ENCODE measurements at places on chromosomes 3 and 15.

DNA sequence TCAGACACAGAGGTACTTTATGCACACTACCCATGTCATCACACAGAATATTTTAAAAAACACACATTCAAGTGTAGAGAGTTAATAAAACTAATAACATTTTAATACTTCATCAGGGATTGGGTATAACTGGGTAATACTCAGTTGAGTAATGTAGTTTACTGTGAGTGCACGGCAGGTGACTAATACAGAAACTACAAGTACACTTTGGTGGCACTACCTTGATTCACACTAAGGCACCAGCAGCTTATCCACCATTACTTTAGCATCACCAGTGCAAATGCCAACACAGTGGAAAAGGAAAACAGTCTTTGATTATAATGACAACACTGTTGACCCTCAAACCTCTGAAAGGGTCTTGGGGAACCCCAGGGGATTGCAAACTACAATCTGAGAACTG is 33.6 kb downstream of the ZNF280D start:
- no peak for DNase-seq

GRCh38 chr3:18988614-18989229 is 159.6 kb upstream of the KCNH8 start:
- DNase-seq: peak; percentile 80

- no peak for DNase-seq
Observed at GRCh38 chr3:35654476-35654875, 15.2 kb downstream of the ARPP21 start.

GRCh38 chr3:45409921-45410320 is 21.5 kb downstream of the LARS2 start:
- DNase-seq: no peak

DNA sequence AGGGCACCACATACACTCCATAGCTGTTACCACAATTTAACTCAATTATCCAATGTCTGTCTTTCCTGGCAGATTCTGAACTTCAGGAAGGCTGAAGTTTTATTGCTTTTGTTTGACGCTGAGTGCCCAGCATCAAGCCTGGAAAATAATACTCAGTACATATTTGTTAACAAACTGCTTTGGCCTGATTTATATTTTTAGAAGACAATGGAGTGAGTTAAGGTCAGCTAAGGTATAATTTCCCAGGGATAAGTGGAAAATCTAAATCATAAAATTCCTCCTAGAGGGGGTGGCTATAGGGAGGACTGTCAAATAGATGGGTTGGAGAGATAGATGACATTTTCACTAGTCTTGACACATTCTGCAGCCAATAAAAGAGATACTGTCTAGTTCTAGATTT is 659.4 kb upstream of the ADAMTS9 start:
- no peak for DNase-seq

- peak; percentile 4 for DNase-seq
Observed at GRCh38 chr15:79283252-79284048, 928 bp downstream of the ANKRD34C start.

DNA sequence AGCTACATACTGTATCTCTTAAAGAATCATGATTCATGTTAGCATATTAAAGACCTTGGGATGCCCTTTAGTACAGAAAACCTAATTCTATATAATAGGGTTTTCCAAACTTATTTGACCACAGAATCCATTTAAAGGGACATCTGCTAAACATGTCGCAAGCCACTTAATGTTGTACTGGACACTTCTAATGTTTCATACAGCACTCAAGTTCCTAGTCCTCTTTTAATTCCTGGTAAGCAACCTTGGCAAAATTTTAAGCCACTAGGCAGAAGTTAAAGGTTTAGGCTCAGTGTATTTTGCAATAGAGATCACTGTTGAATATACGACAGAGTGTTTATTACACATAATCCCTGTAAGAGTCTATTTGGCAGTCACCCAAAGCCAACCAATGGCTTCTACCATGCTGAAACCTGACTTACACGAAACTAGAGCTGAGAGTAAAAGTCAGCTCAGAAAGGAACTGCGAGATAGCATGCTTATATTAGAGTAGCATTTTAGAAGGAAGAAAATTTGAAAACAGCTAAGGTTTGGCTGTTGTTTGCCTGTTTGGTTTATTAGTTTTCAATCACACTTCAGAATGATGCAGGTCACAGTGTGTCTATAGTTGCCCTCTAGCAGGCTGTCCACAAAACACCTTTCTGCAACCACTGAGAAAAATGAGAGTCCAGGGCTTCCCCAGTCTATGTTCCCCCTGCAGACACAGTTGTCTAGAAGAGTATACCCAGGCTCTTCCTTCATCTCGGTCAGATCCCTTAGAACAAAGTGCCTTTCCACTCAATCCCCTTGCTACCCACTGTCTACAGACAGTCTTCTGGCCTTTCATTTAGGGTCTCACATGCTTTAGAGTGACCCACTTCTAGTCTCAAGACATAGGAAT is 104.4 kb downstream of the FMN1 start:
- DNase-seq: no peak

DNA sequence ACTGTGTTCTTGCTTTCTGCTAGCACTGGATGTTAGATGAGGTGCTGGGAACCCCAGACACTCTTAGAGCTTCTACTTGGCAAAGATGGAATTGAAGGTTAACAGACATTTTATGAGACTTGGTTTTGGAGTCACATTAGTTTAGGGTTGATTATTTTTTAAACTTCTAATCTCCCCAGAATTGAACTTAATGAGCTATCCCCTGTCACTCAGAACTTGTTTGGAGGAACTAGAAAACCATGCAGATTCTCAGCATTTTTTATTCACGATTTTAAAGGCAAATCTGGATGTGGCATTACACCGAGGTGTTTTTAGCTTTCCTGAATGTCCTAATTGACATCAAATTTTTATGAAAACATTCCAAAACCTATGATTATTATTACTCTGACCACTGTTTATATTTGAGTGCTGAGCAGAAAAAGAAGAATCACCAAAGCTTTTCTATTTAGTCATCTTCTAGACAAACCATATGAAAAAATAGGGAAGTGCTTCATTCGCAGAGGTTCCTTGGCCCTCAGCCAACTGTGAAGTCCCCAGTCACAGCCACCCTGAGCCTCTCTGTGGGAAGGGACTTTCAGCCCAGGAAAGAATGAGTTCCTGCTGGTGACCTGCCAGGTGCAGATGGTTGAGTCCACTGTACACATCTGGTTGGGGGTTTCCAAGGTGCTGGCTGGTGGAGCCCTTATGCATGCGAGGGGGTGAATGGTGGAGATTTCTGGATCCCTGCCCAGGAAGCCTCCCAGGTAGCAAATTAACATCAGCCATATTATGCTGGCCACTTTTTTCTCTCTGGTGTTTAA is 196.0 kb upstream of the TOPAZ1 start:
- no peak for DNase-seq

GRCh38 chr15:41490355-41490754 is 3.3 kb upstream of the ITPKA start:
- no peak for DNase-seq

- DNase-seq: no peak
Observed at GRCh38 chr15:81183439-81183775, 13.3 kb upstream of the IL16 start.

DNA sequence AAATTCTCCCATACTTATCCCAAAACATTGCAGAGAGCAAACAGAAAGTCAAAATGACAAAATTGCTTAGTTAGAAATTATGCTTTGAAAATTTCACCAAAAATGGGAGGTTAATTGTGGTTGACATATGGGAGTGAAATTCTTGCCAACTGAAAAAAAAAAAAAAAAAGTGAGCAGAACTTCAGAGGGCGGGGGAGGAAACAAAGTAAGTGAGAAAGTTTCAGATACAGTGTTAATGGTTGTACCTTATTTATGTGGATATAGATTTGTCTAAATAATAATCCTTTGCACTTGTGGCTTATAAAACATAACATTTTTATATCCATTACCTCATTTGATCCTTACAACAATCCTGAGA is 91.5 kb upstream of the RAP2B start:
- no peak for DNase-seq

- DNase-seq: no peak
Observed at GRCh38 chr15:31379577-31379976, 52.9 kb downstream of the KLF13 start.

DNA sequence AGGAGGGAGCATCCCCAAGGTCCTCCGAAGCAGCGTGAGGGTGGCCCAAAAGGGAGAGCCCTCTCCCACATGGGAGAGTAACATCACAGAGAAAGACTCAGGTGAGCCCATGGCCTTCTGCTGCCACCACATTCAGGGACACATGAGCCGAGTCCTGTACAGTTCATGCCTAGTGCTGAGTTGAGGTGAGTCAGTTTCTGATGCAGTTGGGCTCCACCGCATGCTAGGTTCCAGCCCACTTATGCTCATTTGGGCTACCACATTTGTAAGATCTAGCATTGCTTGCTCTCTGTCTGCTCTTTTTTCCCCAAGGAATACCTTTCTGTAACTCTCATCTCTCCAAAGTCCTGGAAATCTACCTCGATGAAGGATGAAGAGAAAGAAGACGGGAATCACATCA is 77.1 kb downstream of the SETD5 start:
- no peak for DNase-seq

DNA sequence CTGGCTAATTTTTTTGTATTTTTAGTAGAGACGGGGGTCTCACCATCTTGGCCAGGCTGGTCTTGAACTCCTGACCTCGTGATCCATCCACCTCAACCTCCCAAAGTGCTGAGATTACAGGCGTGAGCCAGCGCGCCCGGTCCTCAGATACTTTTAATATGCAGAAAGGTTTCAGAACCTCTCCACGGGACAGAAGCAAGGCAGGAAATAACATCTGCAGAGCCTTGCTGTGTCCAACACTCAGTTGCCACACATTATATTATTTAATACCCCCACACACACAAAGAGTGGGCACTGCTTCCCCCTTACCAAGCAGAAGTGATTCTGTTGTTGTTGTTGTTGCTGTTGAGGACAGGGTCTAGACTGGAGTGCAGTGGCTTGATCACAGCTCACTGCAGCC is 28.0 kb downstream of the OSBPL10 start:
- DNase-seq: no peak

- no peak for DNase-seq
Observed at GRCh38 chr3:197031315-197032285, 2.0 kb upstream of the MELTF start.

- no peak for DNase-seq
Observed at GRCh38 chr3:155714295-155714718, 30.6 kb downstream of the PLCH1 start.
